GOT3 (cell line): ENCODE measurements at places on chromosomes 5 and 9.

GRCh38 chr9:116090030-116090770 is 63.4 kb upstream of the PAPPA start:
- DNase-seq = no peak

DNA sequence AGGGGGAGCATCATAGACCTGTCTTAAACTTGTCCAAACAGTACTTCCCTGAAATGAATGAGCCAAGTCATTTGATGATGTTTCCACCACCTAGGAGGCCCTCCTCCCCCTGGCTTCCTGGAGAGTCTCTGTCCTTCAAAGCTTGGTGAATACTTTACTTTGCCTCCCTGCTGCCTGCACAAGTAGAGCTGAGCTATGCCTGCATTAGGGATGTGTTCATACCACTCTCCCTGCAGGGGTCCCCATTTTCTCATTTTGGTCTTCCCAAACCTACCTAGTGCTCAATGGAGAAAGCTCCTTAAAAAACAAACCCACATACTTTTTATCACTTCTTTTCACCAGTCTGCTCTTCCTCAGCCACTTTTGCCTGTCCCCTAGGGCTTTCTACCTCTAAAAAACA is 7.7 kb downstream of the CCNI2 start:
- DNase-seq = no peak

- no peak for DNase-seq
Measured at GRCh38 chr9:14175778-14176177, 138.2 kb downstream of the NFIB start.

- no peak for DNase-seq
Measured at GRCh38 chr5:175878544-175879438, 7.4 kb downstream of the CPLX2 start.

DNA sequence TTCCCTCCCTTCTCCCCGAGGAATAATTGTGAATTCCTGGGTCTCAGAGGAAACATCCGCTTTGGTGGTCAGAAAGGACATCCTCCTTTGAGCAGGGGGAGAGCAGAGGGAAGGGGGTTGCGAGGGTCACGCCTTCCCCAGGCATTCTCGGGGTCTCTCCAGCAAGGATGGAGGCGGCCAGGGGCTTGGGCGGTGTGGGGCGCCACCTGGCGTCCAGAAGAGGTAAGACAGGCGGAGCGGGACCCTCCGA is 129.1 kb downstream of the KCNIP1 start:
- no peak for DNase-seq

- DNase-seq = no peak
Measured at GRCh38 chr9:22238809-22239684, 207.6 kb upstream of the DMRTA1 start.

GRCh38 chr5:172837640-172838039 is 3.6 kb downstream of the ERGIC1 start:
- DNase-seq = no peak

GRCh38 chr9:109378316-109378715 is 57.5 kb upstream of the EPB41L4B start:
- no peak for DNase-seq

DNA sequence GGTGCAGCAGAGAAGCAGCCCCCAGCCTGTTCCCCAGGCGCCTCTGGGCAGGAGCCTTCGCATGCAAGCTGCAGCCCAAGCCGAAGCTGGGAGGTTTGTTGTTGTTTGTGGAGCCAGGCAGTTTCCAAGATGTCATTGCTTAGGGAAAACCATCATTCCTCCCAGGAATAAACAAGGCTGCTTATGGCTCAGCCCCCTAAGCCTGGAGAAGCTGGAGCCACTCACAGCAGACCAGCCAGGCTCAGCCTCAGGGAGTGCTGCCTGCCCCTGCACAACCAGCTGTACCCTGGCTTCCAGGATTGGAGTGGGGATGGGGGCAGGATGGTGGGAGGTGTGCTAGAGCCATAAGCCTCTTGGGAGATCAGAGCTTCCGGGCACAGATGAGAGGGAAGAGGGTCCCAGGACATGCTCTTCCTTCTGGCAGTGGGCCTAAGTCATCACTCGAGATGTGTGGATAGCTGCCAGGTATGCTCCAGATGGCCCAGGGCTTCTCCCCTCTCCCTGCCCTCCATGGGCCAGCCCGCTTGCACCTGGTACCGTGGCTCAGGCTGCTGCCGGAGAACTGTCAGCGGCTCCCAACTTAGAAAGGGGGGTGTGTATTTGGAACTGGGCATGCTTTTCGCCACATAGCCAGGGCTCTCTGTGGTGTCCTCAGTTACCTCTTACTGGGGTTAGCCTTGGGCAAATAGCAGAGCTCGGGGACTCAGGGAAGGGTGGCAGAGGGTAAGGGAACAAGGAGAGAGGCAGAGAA is 105.2 kb downstream of the RGS3 start:
- DNase-seq = no peak

DNA sequence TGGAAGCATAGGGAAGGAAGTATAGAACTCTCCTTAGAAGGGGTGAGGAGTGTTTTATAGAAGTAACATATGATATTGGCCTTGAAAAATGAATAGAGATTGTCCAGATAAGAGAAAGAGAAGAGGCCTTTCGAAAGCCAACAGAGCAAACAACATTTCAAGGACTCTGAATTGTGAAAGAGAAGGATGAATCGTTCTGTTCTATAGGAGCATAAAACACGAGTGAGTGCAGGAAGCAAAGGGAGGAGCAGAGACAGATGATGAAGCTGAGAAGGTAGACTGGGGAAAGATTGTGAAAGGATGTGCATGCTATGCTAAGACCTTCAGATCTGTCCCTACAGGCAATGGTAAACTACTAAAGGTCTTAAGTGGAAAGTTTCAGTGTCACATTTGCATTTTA is 271.0 kb downstream of the TMEM161B start:
- DNase-seq = no peak

DNA sequence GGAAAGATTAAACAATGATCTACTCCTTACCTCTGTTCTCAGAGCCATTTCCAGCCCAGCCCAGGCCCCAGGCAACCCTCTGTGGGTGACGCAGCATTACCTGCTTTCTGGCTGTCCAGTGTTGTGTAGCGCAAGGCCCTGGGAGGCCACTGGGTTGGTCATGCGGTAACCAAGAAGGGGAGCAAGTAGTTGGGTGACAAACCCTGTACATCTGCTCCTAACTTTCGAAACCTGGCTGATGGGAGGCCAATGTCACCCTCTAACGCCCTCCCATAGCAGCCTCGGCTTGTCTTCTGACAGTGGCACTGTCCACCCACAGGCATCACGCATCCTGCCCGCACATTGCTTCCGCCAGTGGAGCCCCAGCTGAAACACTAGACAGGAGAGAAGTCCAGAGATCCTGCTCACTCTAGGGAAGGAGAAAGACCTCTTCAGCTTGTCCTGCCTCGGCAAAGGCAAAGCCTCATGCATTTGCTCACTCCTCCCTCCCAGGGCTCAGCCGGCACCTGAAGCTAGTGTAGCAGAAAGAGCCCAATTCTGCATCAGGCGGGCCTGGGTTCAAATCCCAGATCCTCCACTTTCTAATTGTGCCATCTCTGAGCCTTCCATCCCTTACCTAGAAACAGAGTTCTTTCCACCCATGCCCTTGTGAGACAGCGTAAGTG is 94.6 kb downstream of the ADAMTS2 start:
- DNase-seq = no peak

GRCh38 chr5:139668064-139668880 is 20.1 kb downstream of the CXXC5 start:
- no peak for DNase-seq

GRCh38 chr9:30301271-30301963 is 2083.0 kb upstream of the ACO1 start:
- no peak for DNase-seq

DNA sequence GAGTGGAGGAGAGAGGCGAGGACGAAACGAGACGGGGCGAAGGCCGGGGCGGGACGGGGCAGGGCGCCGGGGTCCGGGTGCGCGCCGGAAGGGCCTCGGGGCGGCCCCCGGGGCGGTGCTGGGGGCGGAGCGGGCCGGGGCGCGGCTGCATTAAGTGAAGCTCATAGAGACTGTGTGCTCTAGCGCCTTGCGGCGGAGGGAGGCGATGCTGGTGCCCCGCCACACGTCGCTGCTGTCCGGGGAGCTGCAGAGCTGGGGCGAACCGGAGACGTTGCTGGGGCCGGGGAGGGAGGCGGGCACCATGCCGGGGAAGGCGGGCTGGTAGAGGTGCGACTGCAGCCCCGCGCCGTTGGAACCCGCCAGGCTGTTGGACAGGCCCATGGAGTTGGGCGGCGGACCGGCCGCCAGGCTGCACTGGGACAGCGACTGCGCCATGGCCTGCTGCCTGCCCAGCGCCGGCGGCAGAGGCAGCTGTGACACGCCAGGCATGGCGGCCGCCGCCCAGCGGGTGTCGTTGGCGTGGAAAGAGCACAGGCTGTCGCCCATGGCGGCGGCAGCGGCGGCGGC is 8.3 kb downstream of the OTP start:
- no peak for DNase-seq

DNA sequence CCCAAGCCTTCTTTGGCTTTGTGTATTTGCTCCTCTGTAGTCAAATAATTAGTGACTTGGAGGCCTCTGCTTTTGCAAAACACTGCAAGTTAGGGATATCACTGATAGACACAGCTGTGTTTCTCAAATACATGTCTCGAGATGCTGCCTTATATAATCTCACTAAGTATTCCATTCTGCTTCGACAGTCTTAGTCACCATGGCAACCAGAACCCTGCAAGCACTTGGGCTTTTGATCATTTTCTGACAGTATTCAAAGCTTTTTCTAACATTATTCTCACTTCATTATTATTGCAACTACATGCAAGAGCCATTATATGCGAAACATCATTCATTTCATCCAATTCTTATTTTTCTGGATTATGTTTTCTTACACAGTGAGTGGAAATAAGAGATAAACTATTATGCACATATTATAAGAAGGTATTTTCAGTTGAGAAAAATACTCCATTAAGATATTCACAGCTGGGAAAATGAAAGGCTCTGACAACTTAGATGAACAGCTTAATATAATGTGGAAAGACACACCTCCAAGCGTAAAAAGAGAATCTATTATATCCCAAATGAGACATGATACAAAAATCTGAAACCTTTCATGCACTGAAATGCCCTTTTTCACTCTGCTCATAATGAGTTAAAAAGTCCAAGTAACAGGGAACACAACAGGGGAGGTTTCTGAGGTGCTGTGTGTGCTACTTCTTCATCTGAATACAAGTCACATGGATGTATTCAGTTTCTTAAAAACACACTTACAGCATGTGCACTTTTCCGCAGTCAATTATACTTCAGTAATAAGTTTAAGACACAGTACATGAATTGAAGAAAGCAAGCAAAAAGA is 93.9 kb downstream of the SCAI start:
- no peak for DNase-seq

DNA sequence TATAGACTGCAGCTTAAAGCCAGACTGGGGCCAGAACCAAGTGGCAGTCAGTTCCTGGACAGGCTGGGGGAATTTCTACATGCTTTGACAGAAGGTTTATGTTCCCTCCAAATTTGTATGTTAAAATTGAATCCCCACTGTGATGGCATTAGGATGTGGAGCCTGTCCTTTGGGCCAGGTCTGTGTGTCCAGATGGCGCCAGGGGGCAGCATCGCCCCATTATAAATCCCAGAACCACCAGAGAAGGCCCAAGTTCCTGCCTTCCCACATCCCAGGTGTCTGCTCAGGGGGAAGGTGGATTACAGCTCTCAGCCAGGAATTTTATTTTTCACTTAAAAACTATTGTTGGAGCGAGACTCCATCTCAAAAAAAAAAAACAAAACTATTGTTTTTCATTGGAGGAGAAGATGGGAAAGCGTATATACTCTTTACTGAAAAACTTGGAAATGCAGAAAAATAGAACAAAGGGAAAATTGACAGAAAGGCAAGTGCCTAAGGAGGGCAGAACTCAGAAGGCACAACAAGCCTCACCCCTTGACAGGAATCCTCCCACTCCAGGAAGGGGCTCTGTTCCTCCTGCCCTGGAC is 5.0 kb downstream of the IL3 start:
- DNase-seq = no peak

DNA sequence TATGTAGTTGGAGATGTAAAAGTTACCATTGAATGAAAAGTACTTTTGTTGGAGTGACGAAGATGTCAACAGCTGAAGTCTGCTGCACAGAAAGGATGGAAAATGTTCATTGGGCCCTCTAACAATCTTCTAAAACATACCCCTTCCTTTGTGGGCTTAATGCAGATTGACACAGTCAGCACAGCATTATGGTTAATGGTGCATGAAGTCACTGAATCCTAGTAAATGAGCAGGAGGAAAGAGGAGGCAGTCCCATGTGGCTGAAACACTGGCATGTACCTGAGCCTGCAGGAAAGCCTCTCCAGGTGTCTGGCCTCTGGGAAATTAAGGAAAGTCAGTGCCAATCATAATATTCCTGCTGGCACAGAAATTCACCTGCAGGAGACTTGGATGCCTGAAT is 153.8 kb downstream of the ARL15 start:
- DNase-seq = no peak

DNA sequence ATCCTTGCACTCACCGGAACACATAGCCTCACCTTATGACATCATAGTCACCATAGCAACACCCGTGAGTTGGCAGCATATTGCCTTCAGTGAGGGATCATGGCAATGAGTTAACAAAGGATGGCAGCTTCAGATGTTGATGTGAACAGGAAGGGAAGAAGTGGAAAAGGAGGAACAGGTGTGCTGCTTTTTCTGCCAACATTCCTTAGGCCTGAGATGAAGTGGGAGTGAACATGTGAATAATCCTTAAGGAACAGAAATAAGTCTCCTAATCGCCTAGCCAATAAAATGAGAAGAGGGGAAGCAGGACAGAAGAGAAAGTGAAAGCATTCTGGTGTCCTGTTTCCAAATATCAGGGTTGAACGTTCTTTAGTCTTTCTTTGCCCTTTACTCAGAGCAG is 360.0 kb downstream of the BRINP1 start:
- no peak for DNase-seq

DNA sequence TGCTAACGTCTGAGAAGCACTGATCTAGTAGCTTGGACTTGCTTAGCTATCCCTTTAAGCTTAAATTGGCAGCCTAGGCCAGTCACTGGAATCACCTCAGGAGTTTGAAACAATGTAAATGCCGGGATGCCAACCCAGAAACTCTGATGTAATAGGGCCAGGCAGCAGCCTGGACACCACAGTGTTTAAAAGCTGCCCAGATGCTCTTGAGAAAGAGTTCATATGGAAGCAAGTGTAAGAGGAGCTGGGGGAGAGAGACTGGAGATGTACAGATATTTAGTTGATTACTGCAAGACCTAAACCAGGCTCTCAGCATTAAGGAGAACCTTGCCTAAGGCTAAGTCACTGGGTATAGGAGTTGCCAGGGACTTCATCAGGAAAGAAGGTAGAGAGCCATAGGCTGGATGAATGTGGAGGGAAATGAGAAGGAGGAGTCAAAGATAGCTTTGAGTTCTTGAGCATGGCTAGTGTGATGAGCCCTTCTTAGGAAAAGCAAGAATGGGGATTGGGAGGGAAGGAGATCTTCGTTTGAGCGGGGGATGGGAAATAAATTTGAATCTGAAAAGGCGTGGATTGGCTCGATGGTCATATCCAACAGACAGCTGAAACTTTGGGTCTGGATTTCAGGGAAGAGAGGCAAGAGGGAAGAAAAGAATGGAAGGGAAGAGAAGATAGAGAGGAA is 392.9 kb upstream of the WWC1 start:
- no peak for DNase-seq

DNA sequence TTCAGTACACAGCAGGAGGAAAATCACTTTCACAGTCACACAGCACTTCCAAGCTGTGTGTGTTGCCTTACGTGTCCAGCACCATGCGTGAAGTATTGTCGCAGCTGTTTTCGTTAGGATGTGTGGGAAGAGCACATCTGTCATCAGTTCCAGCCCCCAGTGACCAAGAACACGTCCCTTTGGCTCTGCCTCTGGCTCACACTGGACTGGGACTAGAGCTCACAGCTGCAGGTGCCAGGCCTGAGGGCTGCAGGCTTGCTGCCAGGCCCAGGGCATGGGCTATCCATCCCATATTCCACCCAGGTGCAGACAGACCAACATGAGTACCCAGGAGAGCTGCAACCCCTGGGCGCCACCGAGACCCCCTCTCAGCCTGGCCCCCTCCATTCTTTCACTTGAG is 60.5 kb upstream of the ANKRD33B start:
- no peak for DNase-seq
